ENCODE measurements at places on chromosomes 16 and 17. TPM values are rescaled to one million over a fixed set of nuclear protein-coding genes. Genes with fewer than 3 reads are reported as not detected.

- H3K27me3 ChIP-seq = peaks cover under 1% of the 10 kb centered on the region
- no peak overlapping the region for H3K27ac ChIP-seq
- H3K4me3 ChIP-seq = no peak overlapping the region
- peak; percentile 84 for DNase-seq
Observed at GRCh38 chr17:77287432-77288068, 146.8 kb downstream of the SEC14L1 start.

- DNase-seq = no peak
- H3K27me3 ChIP-seq = no peaks in the 10 kb centered on the region
- no peaks in the 10 kb centered on the region for H3K36me3 ChIP-seq
- H3K4me1 ChIP-seq = no peaks in the 10 kb centered on the region
- no peak overlapping the region for H3K27ac ChIP-seq
Observed at GRCh38 chr17:83183951-83184506, 104.6 kb downstream of the METRNL start.

The C17orf107 gene
- 0.77 TPM for total RNA-seq

The SOCS1 gene
- 6.9 TPM for total RNA-seq

The SEPTIN1 gene
- total RNA-seq = 1.3 TPM

The CEP95 gene
- 86.4 TPM for total RNA-seq

Measured in endodermal cell (in vitro differentiated cells).